ENCODE measurements at places on chromosomes 4 and X.

GRCh38 chrX:134679221-134679620 lies 20.9 kb upstream of the PLAC1 start:
- peak; percentile 60 for DNase-seq

DNA sequence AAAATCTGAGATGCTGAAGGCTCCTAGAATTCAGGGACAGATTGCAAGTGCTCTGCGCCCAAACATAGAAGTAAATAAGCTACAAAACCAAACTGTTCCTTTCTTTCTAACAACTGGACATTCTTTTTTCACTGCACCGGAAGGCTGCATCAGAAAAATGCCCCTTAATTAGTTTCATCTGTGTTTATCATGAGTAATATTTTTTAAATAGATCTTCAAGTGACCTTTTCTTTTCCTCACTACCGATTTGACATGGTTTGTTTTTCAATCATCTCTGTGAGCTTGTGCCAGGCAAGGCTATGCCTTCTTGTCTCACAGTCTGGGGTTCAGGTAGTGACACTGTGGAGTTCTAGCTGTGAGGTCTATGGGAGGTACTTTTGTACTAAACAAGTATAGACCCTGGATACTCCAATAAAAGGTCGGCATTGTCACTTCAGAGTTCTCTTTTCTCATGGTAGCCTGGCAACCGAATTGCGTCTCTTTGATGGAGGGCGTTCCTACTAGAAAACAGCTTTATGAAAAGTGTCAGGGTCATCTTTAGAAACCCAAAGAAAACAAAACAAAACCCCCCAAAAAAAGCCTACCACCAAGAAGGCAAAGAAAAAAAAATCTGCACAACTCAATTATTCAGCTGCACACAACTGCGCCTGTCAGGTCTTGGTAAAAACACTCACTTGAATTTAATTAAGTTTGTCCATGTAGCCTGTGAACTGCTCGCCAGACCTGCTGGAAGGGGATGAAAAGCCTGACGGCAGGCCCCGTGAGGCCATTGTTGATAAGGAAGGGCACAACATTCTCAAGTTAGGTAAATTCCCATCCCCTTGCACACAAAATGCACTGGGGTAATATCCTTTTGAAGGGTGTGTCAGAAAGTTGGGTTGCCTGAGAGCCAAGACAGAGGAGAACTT lies 22.8 kb upstream of the ADAMTS3 start:
- DNase-seq = no peak

DNA sequence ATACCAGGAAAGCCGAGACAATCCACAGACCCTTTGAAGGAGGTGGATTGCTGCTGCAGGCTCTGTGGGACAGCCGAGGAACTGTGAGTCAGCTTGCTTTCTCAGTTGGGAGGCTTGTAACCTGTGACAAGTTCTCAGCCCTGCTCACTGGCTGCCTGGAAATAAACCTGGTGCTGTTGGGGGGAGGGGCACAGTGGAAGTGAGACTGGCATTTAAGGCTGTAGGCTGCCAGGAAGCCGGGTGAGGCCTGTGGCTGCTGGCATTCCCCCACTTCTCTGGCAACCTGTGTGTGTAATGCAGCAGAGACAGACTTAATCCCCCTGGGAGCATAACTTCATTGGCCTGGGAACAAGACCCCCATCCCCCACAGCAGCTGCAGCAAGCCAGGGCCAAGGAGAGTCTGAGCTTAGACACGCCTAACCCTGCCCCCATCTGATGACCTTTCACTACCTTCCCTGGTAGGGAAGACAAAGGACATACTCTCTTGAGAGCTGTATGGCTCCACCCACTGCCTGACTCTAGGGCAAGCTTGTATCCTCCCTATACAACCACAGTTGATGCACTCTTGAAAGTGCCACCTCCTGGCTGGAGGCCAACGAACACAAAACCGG lies 64.1 kb downstream of the ALPK1 start:
- DNase-seq = no peak

DNA sequence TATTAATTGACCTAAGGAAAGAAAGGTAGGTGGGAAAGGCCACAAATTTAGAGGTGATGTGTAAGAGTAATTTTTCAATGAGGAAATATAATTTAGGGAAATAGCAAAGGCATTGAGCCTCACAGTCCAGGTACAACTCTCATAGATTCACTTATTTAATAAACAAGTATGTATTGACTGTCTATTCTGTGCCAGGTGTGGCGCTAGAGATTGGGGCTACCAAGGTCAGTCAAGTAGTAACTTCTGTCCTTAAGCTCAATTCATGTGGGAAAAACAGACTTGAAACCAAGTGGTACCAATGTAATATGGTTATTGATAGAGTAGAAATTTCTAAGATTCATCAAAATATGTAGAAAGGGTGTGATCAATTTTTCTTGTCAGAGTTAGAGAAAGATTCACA lies 257.5 kb downstream of the C4orf33 start:
- DNase-seq = no peak

GRCh38 chr4:124810827-124811226 lies 98.3 kb upstream of the ANKRD50 start:
- no peak for DNase-seq

- no peak for DNase-seq
These were observed 127.3 kb downstream of the TENM3 start for GRCh38 chr4:182370491-182370890.

DNA sequence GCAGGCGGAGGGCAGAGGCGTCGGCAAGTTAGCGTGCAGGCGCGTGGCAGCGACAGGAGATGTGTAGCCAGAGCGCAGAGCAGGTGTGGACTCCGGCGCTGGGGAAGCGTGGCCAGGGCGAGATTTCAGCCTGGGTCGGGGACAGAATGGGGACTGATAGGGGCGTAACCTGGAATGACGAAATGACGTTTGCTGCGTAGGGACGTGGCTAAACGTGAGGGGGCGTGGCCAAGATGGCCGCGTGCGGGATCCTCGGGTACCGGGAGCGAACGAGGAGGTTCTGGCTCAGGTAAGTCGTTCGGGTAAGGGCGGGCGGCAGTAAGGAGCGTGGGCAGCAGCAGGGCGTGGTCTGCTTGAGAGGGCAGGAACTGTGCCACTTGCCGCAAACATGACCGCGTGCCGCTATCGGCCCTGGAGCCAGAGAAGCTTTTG lies 10.9 kb upstream of the CLTRN start:
- no peak for DNase-seq

- no peak for DNase-seq
These were observed 3.2 kb downstream of the PITX2 start for GRCh38 chr4:110619463-110620247.

GRCh38 chrX:71282514-71283402 lies 677 bp upstream of the NONO start:
- no peak for DNase-seq

DNA sequence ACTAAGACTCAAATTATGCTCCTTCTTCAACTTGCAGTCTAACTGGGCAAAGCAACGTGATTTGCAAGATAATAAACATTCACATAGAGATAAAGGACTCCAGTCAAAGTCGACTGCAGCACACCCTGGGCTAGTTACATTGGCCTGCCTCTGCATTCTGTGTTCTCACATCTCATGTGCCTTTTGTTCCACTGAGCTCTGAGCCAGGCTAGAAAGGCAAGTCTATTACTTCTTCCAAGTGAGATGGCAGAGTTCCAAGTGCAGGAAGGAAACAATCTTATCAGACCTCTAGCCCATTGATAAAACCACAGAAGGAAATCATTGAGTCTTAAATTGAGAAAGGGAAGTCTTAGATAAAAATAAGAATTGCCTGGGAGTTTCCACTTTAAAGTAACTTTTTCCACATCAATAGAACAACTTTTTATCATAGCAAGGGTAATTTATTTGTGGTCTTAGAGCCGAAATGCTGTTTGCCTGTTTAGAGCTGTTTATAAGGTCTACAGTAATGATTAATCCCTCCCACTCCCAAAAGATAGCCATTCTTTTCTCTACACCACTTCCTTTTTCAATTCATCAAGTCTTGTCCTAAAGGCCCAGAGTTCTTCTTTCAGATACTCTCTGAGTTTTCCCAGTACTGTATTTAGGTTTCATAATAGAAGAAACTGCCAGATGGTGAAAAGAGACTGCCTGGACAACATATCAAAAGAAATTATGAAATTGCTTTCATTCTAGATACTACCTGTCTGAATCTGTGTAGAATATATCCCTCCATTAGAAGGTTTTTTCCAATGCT lies 200.2 kb downstream of the GUCY2F start:
- no peak for DNase-seq

DNA sequence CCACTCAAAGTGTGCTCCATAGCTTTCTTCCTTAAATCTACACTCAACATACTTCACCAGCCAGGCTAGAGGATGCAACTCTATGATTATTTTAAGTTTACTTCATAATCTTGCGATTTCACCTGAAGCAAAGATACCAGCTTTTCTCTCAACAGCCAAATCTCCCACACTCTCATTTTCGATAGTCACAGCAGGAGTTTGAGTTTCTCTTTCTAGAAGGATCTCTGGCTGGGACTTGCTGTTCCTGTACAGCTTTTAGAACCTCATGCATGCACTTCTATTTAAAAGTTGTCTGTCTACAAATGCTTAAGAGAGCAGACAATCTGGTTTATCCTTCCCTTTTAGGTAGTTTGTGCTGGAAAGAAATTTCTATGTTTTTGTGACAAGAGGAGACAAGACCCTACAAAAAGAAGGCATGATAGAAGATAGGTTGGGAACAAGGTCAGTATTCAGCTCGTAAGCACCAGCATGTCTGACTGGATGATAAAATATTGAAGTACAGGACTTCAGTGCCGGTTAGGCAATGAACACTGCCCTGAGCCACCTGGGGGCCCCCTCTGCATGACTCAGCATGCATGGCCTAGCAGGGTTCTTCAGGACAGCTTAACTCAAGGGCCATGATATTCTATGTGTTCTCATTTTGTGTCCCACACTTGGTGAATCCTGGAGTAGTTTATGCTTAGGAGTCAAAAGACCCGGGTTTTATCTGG lies 65.6 kb downstream of the ATXN3L start:
- no peak for DNase-seq

GRCh38 chr4:42519803-42520417 lies 122.6 kb downstream of the SHISA3 start:
- no peak for DNase-seq

GRCh38 chr4:11281720-11282119 lies 147.0 kb downstream of the HS3ST1 start:
- DNase-seq = no peak

DNA sequence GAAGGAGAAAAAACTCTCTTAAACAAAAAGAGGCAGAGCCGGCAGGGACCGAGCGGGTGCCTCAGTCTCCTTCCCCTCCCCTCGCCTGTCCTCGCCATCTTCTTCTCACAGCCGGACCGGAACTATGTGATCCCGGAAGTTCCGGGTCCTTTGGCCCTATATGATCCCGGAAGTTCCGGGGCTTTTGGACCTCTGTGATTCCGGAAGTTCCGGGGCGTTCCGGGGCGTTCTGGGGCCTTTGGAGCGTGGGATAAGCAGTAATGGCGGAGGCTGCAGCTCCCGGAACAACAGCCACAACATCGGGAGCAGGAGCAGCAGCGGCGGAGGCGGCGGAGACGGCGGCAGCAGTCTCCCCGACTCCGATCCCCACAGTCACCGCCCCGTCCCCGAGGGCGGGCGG lies 98.9 kb upstream of the MED14 start:
- no peak for DNase-seq

GRCh38 chr4:106365613-106366012 lies 3.0 kb downstream of the GIMD1 start:
- DNase-seq = peak; percentile 88

- no peak for DNase-seq
These were observed 35.1 kb upstream of the ZNF41 start for GRCh38 chrX:47518144-47518543.

GRCh38 chrX:121389976-121390714 lies 342.7 kb downstream of the GLUD2 start:
- DNase-seq = peak; percentile 1

Data from GM04503 (cell line).